Activated CD4-positive, CD25-positive, alpha-beta regulatory T cell (primary cell): ENCODE measurements at places on chromosomes 16 and 17.

- no peak for DNase-seq
These were observed 18.1 kb upstream of the TMEM132E start for GRCh38 chr17:34561328-34561727.

- no peak for DNase-seq
These were observed 5.4 kb downstream of the NPLOC4 start for GRCh38 chr17:81631482-81631881.

DNA sequence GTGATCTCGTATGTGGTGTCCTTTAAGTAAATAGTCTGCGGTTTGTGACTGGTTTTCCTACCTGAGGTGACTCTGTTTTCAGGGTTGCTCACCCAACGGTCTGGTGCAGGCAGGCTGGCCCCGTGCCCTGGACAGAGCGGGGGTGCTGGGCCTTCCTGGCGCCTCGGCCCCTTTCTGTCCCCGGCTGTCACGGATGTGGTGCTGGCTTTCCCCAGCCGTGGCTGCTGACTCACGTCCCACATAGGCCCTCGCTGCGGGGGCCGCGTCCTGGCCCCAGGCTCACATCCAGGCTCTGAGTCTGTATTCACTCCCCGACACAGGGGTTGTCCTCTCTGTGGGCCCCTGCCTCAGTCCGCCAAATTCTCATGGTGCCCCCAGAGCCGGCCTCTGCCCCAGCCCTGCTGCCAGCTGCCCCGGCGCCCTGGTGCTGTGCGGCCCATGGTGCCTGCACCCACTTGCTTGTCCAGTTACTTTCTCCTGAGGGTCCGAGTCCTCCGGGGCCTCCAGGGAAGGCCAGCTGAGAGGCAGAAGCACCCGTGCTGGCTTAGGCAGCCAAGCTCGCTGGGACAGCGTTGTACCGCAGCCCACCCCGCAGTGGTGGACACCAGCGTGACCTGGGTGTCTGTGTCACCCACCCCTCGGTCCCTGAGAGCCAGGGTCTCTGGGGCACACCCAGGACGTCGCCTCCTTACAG, 5.9 kb downstream of the CHMP6 start:
- no peak for DNase-seq

DNA sequence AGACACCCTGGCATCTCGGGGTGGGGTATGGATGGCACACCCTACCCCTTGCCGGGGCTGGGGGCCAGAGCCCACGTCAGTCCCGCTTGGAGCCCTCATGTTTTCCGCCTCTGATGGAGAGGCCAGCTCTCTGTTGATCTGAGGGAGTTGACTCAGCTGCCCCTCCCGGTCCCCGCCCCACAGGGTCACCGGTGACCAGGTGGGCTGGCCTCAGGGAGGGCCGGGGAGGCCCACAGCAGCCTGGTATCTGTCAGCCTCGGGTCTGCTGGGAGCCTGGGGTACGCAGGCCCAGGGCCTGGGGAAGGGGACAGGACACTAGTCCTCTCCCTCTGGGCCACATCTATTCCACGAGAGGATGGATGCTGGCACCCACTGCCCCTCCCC, 109.5 kb upstream of the CIBAR2 start:
- no peak for DNase-seq

- DNase-seq: no peak
These were observed 537.7 kb downstream of the MAF start for GRCh38 chr16:79062821-79063220.

DNA sequence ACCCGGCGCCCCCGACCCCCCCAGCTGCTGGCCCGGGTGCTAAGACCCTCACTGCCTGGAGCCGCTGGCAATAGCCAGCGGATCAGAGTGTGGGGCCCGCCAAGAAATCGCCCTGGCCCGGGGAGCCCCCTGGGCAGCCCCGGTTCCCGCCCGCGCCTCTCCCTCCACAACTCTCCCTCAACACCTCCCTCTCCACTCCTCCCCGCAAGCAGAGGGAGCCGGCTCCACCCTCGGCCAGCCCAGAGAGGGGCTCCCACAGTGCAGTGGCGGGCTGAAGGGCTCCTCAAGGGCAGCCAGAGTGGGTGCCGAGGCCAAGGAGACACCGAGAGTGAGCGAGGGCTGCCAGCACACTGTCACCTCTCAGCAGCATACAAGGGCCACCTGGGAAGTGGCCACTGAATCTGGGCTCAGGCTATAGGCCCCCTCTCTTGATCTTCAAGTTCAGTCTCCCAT, 385.5 kb downstream of the SEC14L1 start:
- no peak for DNase-seq

DNA sequence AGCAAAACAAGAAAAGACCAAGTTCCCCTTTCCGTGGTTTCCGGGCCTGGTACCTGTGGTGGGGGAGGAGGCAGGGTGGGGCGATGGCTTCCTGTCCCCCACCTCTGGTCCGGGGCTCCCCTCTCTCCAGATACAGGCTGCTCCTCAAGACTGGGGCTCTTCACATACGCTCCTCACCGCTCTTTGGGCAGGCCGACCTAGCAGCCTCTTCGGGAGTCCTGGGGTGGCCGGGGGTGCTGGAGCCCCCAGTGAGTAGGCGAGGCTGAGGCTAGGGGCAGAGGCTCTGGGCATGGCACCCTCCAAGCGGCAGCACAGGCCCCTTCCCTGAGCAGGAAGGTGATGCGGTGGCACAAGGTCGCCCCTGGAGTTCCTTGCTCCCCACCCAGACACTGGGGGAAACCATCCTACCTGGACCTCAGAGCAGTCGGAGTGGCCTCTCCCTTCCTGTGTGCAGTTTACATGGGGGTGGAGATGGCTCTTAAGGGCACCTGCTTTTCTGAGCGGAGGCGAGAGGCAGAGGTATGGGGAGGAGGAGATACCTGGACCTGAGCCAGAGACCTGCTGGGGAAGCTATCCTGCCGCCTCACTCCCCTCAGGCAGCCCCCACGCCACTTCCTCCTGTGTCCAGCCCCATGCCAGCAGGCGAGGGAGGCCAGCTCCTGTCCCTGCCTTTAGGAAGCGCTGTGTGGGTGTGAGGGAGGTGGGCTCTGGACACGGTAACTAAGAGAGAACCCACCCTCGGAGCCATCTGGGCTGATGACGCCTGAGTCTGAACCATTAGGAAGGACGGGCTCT, 891 bp downstream of the CORO1A start:
- DNase-seq: peak; percentile 81

DNA sequence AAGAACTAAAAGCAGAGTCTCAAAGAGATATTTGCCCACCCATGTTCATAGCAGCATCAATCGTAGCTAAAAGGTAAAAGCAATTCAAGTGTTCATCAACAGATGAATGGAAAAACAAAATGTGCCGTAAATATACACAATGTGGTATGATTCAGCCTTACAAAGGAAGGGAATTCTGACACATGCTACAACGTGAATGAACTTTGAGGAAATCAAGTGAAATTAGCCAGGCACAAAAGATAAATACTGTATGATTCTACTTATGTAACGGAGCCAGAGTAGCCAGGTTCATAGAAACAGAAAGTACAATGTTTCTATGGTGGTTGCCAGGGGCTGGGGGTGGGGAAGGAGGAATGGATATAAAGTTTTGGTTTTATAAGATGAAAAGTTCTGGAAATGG, 57.8 kb upstream of the IL34 start:
- DNase-seq: no peak

- no peak for DNase-seq
These were observed 120.2 kb downstream of the METRNL start for GRCh38 chr17:83199500-83200201.

DNA sequence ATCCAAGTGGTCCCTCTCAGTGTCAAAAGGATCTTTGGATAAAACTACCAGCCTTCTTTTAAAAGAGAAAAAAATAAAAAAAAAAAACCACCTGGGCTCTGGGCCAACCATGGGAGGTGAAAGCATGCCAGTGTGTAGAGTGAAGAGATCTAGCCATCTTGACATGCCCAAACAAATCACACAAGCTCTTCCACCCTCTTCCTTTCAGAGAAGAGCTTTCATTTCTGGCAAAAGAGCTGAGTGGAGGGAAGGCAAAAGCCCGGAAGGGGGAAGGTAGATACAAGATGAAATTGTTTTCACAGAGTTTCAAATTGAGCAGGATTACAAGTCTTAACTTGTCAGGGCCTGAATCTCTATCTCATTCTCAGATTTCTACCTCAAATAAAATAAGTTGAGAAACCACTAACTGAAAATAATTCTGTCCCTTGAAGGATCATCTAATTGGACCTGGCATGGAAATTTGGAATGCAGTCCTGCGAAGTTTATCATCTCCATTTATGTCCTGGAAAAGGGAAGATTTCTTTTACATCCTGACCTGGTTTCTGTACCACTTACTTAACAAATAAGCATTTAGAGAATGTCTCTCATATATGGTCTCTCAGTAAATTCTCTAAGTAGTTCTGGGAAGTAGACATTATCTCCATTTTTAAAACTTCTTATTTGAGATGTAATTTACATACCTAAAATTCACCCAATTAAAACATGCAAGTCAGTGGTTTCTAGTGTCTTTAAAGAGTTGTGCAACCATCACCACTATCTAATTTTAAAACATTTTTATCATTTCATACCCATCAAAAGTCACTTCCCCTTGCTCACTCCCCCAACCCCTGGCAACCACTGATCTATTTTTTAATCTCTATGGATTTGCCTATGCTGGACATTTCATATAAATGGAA, 93.7 kb downstream of the TANGO6 start:
- no peak for DNase-seq

- DNase-seq: no peak
These were observed 225.4 kb downstream of the IRF8 start for GRCh38 chr16:86124321-86124720.

DNA sequence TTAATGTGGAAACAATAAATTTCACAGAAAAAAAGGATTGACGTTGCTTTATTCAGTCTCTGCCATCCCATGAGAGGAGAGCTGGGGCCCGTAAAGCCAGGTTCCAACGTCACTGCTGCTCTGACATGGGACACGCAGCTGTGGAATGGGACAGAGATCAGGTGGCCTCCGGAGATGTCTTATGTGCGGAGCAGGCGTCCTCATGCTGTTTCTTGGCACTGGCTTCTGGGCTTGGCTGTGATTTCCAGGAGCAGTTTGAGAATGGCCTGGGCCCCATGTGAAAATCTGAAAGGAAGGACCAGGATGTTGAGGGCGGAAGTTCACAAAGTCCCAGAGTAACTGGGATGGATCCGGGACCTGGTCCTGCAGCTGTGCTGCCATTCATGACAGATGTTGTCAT, 32.4 kb downstream of the NDEL1 start:
- no peak for DNase-seq

DNA sequence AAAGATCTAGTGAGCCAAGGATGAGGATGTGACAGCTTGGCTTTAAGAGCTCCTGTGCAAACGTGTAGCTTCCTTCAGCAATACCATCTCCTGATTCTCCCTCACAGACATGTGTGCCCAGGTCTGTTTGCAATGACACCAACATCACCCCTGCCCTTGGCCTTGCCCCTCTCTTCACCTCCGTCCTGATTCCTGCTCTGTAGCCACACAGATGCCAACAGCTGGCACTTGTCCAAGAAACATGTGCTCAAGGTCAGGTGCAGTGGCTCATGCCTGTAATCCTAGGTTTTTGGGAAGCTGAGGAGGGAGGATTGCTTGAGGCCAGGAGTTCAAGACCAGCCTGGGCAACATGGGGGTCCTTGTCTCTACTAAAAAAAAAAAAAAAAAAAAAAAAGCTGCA, 103.8 kb upstream of the CRHR1 start:
- no peak for DNase-seq

DNA sequence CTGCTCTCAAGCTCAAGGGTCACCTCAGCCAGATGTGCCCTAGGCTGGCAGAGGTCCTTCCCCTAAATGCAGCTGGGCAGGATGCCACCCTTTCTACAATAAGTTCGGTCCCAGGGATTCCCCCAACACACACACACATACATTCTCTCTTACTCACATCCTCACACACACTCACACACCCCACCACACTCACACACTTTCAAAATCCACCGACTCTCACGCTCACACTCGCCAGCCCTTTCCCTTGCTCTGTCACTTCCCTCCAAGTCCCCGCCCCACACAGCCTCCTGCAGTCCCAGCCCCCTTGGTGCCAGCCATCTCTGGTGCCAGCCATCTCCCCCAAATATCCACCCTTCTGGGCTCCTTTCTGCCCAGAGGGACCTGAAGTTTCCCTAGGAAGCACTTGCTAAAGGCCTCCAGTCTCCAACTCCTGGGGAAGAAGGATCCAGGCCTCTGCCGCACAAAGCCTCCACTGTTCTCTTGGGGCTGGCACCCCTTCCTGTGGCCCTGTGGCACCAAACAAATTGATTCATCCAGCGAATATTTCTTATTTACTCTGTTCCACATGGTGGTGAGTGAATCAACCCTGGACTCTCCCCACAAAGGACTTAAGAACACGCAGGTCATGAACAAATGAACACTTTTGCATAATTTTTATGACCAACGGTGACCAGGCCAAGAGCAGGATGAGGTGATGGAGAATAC, 3.8 kb upstream of the USP36 start:
- no peak for DNase-seq

DNA sequence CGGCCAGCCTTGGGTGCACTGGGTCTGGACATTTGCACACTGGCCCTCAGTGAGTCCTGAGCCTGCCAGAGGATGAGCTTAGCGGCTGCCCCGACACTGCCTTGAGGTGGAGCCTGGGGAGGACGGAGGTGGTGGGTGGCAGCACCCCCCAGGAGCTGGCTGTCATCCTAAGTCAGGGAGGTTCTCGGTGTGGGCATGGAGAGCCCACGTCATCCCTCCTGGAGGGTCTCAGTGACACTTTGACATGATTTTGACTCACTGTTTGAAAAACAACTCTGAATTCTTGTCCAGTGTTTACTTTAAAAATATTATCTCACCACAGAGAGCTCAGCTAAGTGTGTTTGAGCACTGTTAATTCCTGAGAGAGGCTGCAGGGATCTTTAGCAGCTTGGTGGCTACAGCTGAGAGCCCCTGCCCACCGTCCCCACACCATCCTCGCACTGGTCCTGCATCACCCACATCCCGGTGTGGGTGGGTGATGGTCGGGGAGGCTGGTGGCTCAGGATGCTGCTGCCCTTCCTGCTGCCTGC, 63.1 kb downstream of the BANP start:
- DNase-seq: no peak

GRCh38 chr17:12953156-12953555, 64.7 kb downstream of the ELAC2 start:
- no peak for DNase-seq

DNA sequence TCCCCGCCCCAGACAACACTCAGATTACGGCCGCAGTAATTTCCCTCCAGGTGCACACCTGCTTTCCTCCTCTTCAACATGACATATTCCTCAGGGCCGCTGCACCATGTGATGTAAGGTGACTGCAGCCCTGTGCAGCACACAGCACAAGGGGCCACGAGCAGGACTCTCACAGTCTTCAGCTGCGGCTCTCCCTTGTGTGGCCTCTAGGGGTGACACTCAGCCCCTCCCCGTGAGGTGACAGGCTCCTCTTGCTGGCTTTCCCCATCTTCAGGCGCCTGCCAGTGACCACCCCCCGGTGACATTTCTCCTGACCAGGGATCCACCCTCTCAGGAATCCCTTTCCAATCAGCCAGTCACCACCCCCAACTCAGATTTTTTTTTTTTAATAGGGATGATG, 31.3 kb upstream of the ABCC3 start:
- DNase-seq: no peak

DNA sequence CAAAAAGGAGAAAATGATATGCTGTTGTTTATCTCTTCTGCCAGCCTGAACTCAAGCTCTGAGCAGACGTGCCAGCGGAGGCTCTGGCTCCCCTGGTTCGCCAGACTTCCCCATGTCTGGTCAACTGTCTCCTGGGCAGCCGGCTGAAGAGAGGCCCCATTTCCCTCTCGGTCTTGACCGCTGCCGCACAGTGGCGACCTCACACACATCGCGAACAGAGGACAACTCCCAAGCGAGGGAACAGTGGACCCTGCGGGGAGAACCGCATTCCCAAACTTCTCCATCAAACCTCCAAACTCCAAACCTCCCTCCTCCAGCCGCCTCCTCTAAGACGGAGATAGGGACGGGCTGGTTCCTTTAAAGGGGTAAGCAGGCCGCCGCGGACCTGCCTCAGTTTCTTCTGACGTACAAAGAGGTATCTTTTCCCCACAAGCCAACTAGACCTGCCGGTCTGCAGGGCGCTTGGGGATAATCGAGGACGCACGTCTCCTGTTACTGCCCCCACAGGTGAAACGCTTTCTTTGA, 24.9 kb upstream of the RFFL start:
- DNase-seq: no peak
